ENCODE measurements at places on chromosomes 6 and 20.

- DNase-seq: no peak
These were observed 11.9 kb downstream of the OR12D1 start for GRCh38 chr6:29426654-29427053.

DNA sequence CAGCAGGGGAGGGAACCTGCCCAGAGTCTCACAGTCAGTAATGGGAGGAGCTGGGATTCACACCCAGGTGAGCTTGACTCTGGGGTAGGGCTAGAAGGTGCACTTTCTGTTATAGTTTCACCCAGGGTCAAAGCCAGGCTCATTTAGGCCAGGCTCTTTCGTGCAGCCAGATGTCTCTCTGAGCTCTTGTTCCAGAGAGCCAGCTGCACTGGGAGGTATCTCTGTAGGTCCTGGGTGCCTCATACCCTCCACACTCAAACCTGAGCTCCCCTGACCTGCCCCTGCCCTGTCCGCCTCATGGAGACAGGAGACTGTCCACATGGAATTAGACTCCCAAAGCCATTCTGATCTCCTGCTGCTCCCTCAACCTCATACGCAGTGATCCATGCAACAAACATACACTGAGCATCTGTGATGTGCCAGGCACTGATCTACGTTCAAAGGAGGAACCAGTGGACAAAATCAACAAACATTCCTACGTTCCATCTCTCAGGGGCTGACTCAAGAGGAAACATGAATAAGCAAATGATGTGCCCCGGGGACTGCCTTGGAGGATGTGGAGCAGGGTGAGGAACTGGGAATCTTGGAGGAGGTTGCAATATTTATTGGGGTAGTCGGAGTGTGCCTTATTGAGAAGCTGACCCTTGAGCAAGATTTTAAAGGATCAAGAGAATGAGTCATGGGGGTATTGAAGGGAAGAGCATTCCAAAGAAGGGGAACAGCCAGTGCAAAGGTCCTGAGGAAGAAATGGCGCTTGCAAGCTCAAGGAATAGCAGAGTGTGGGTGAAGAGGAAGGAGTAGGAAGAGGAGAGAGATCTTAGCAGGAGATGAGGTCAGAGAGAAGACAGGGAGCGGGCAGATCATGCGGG, 71.3 kb upstream of the TOX2 start:
- DNase-seq: no peak

DNA sequence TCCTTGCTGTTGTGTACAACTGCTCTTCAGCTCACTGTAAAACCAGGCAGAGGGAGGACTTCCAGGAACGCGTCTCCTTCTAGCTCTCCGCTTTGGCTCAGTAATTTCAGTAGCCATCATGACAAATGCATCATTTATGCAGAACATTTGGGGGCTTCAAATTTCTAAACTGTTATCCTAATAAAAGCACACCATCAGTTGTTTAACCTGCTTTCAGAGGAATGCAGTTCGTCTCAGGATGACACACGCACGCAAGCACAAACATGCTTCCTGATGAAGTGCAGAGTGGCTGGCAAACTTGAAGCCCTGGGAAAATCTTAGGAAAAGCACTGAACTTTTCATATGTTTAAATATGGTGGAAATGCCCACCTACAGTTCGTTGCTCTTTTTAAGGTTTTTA, 24.4 kb downstream of the SLC22A23 start:
- DNase-seq: no peak

- DNase-seq: no peak
These were observed 235.4 kb upstream of the IRAK1BP1 start for GRCh38 chr6:78631976-78632375.

DNA sequence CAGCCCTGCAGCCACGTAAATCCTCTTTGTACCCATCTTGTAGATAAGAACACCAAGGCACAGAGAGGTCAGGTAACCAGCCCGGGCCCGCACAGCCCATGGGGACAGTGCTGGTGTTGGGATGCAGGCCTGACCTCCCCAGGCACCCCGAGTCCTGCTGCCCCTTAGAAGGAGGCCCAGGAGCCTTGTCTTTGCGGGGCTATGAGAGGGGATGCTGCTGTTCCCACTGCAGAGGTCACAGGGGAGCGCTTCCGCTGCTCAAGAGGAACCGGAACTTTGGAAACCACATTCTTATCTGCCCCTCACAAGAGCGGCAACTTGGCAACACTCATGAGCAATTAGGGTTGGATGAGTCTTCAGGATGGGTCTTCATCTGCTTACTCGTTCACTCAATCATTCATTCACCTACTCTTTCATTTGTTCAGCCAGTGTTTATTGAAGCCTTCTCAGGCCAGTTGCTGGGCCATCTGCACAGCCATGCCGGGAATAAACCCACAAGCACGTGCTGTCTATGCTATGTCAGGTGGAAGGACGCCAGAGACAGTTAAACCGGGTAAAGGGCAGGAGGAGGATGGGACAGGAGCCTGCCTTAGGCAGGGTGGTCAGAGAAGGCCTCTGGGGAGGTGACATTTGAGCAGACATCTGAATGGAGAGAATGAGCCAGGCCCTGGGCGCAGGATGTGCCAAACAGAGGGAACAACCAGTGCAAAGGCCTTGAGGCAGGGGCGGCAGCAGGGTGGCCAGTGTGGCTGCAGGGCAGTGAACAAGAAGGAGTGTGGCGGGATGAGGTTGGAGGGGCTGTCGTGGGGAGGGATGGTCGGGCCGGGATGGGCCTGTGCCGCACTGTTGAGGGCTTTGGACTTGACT, 60.8 kb downstream of the RBM38 start:
- DNase-seq: no peak

DNA sequence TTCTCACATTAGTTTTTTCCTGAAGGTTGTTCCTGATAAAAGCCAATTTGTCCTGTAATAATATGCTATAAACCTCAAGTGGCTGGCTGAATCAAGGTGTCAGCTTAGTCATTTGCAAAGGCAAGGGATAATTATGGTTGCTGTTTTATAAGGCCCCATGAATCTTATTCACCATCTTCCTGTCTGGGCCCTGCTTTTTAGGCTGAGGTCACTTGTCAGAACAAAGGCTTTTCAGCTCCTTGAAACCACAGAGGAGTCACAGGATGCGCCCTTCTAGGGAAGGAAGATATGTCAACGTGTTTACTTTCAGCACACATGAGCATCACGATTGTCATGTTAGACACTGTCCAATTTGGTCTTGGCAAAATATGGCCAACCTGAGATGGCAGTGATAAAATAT, 64.8 kb upstream of the NAA20 start:
- DNase-seq: no peak

- no peak for DNase-seq
These were observed 144.6 kb downstream of the TFAP2C start for GRCh38 chr20:56773749-56774148.

DNA sequence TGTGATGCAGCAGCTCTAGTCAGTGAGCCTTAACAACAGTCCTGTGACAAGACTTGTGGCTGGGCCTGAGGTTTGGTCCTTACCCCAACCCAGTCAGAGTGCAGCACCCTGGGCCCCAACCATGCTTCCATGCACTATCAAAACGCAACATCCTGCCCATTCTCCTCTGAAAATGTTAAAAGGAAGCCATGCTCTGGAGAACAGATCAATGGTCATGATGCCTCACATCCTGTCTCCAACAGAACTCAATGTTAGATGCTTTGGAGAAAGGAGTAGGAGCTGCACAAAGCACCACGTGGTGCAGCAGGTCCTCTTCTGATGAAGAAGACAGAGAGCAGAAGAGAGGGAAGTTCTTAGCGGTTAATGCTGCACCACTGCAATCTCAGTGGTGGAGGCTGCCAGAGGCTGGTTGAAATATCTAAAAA, 41.9 kb downstream of the TRAM2 start:
- no peak for DNase-seq

- no peak for DNase-seq
These were observed 200.0 kb upstream of the TCF21 start for GRCh38 chr6:133688705-133689492.

DNA sequence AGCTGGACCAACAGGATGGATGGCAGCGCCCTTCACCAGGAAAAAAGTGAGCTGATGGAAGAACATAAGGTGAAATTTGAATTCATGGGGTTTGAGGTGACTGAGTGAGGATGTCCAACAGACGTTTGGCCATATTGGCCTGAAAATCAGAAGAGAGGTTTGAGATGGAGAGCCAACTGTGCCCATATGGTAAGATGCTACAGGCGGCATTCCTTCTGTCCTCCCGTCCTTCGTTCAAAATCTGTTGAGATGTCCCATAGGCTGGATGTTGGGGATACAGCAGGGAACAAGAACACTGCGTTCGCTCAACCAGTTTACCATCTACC, 468 bp upstream of the CMTR1 start:
- DNase-seq: no peak

DNA sequence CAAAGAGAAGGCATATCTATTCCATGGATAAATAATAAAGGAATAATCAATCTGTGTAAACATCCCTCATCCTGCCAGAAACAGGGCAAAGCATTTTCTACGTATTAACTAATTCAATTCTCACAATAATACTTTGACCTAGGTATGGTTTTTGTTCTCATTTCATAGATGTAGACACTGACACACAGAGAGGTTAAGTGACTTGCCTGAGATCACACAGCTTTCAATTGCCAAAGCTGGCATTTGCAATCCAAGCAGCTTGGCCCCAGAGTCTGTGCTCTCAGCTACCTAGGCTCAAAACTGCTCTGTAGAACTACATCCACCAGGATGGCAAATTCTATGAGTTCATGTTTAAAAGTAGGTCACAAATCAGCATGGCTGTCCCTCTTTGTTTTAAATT, 124.9 kb downstream of the BMP7 start:
- no peak for DNase-seq

DNA sequence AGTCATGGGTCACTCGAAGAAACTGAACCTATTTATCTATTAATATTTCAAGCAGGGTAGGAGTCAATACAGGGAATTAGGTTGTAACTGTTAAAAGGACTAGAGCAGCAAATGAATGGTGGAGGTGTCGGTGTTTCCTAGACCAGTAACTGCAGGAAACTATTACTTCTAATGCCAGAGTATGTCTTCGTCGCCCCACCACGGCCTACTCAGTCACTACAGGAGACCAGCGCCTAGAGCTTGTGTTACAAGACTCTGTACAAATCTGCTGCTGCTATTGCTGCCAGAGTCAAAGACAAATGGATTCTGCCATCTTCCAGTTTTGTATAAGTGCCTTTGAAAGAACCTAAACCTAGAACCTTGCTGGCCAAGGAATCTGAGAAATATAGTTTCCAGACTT, 343.9 kb downstream of the SOX4 start:
- DNase-seq: no peak

- DNase-seq: no peak
These were observed 48.2 kb downstream of the CDH4 start for GRCh38 chr20:61300293-61300692.

DNA sequence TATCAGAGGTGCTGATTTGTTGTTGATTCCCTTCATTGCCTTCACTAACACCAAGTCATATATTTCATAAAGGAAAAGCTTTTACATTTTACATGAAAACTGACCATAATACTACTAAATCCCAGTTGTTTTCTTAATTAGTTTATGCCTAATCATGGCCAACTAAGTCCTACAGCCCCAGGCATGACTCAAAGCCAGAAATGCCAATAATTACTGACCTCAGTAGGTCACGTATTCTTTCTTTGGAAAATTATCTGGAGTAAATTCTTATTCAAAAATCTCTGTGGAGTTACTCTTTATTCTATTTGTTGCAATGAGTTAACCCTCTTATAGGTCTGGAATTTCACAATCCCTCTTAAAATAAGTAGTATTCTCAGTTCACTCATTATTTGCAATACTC, 13.5 kb upstream of the MYB start:
- no peak for DNase-seq

- DNase-seq: no peak
These were observed 138.4 kb upstream of the STXBP5 start for GRCh38 chr6:147065786-147066185.

GRCh38 chr6:39685938-39686337, 39.3 kb downstream of the KIF6 start:
- no peak for DNase-seq

GRCh38 chr20:62771396-62772102, 24.7 kb upstream of the MRGBP start:
- peak; percentile 22 for DNase-seq

DNA sequence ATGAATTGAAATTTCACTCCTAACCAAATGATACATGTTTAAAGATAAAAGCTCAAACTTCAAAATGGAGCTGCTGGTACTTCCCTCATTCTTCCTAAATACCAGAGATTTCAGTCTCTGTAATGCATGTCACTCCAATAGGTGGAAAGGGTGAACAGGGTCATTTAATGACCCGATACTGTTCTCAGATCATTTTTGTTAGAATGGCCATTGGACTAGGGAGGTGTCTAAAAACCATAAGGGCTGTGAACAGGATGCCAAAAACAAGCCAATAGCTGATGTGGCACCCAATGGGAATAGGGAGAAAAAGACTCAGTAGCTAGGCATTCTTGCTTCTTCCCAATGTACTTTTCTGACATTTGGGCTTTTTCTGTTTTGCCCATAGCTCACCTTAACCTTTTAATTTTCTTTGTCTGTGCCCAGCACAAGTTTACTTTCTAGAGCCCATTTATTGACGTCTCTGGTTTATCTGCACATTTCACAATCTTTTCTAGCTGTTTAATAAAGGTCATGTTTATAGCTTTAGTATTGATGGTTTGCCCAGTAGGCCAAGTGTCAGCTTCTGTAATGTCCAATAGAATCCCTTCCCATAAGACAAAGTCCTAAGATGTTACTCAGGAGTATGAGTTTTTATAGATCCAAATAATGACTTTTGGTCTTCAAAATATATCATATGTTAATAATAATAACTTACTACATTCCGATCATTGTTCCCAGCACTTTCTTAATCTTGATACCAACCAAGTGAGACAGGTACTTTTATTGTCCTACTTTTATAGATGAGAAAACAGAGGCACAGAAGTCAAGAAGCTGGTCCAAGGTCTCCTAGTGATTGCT, 24.3 kb upstream of the FLRT3 start:
- DNase-seq: no peak

- DNase-seq: no peak
These were observed 36.3 kb downstream of the RNF146 start for GRCh38 chr6:127302728-127303660.

- no peak for DNase-seq
These were observed 6.4 kb downstream of the NSFL1C start for GRCh38 chr20:1460275-1460674.

DNA sequence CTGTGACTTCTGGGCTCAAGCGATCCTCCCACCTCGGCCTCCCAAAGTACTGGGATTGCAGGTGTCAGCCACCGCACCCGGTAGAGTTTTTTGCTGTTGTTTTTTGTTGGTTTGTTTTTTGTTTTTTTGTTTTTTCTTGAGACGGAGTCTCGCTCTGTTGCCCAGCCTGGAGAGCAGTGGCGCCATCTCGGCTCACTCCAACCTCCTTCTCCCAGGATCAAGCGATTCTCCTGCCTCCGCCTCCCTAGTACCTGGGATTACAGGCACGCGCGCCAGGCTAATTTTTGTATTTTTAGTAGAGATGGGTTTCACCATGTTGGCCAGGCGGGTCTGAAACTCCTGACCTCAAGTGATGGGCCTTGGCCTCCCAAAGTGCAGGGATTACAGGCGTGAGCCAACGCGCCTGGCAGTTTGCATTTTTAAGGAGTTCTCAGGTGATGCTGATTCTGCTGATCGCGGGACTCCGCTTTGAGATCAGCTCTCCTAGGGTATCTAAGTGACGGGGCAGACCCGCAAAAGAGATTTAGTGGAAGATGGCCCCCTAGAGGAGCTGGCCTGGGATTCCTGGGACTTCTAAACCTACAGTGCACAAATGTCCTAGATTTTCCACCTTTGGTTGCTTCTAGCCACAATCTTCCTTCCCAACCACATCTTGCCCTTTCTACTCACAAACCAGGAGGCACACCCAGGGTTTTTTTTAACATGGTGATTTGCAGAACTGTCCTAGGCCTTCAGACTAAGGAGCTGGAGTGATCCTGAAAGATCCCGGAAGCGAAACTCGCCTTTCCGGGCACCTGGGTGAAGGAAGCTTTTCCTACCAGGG, 45.2 kb downstream of the DPPA5 start:
- no peak for DNase-seq

- DNase-seq: no peak
These were observed 32.5 kb downstream of the SLC22A2 start for GRCh38 chr6:160226118-160226591.
